ENCODE measurements at places on chromosomes 1 and 21. TPM values are rescaled to one million over a fixed set of nuclear protein-coding genes. Genes with fewer than 3 reads are reported as not detected.

The CTNNBIP1 gene
- 88.7 TPM for total RNA-seq

The IVL gene
- total RNA-seq: 18.8 TPM

The ADAMTS5 gene
- total RNA-seq: not detected

The FYB2 gene
- total RNA-seq: not detected

The CAPN9 gene
- not detected for total RNA-seq

The AGO4 gene
- 13.3 TPM for total RNA-seq

The TFF2 gene
- total RNA-seq: not detected

The EDARADD gene
- total RNA-seq: 10.0 TPM

The FHAD1 gene
- total RNA-seq: 0.14 TPM
